ENCODE measurements at places on chromosomes 12 and 14.

GRCh38 chr12:104669851-104670337 is 213.1 kb downstream of the CHST11 start:
- DNase-seq, result no peak

- no peak for DNase-seq
Observed at GRCh38 chr12:5453466-5453865, 21.6 kb downstream of the NTF3 start.

- DNase-seq, result peak; percentile 37
Observed at GRCh38 chr14:105974902-105975301, 448.5 kb downstream of the TMEM121 start.

GRCh38 chr12:54641554-54641953 is 6.6 kb downstream of the DCD start:
- DNase-seq, result no peak

- no peak for DNase-seq
Observed at GRCh38 chr12:53169644-53170043, 10.9 kb upstream of the ZNF740 start.

DNA sequence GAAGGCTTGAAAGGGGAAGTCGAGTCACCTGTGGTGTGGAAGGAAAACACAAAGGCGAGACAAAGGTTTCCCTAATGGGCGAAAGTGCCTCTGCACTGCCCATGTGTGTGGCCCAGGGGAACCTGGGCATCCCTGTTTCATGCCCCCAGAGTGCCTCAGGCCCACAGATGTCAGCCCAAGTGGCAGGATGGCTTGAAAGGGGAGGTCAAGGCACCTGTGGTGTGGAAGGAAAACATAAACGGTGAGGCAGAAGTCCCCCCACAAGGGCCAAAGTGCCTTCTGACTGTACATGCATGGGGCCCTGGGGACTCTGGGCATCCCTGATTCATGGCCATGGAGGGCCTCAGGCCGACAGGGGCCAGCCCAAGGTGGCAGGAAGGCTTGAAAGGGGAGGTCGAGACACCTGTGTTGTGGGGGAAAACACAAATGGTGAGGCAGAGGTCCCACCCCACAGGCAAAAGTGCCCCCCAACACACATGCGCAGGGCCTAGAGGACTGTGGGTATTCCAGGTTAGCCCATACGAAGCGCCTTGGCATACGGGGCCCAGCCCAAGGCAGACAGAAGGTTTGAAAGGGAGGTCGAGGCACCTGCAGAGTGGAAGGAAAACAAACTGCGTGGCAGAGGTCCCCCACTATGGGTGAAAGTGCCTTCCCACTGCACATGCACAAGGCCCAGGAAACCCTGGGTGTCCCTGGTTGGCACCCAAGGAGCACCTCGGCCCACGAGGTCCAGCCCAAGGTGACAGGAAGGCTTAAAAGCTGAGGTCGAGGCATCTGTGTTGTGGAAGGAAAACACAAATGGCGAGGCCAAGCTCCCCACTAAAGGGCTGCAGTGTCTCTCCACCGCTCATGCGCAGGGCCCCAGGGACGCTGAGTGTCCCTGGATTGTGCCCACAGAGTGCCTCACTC is 382.3 kb downstream of the ALG10 start:
- DNase-seq, result no peak

GRCh38 chr12:56258820-56259183 is 618 bp upstream of the ANKRD52 start:
- no peak for DNase-seq

DNA sequence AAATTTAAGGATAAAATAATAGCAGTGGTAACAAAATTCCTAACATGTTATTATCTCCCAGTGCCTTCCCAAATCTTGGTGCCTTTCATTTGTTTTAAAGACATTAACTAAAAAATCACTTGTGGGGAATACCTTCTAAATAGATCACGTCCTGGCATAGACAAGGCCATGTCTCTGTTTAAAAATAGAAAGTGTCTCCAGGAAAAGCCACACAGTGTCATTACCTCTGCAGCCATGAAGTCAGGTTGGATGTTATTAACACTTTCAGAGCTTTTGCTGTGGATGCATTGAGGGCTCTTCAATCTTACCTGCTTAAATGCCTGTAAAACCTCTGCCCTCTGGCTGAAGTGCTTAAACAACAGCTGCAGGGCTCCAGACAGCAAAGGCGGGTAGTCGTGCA is 211.1 kb downstream of the ITPR2 start:
- no peak for DNase-seq

GRCh38 chr12:131699434-131699833 is 11.5 kb upstream of the SFSWAP start:
- no peak for DNase-seq

DNA sequence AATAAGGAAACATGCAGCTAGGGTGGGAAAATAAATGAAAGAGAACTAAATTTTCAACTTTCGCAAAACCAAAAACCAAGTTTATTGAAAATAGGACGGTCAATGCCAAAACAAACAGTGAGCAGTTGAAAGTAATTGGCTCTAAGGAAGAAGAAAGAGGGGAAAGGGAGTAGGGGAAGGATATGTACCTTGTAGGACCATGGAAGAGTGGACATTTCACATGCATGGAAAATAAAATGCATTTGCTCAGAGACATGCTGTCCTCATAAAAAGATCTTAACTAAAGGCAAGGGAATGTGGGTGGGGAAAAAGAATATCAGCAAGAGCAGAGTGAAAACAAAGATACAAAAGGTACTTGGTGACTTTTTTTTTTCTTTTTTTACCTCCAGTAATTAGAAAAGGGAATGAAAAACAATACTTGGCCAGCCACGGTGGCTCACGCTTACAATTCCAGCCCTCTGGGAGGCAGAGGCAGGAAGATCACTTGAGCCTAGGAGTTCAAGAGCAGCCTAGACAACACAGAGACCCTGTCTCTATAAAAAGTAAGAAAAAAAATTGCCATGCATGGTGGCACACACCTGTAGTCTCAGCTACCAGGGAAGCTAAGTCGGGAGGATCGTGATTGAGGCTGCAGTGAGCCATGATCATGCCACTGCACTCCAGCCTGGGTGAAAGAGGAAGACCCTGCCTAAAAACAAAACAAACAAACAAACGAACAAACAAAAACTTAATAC is 6.6 kb downstream of the TXNDC16 start:
- no peak for DNase-seq

GRCh38 chr12:81968421-81968820 is 209.3 kb upstream of the PPFIA2 start:
- DNase-seq, result no peak

DNA sequence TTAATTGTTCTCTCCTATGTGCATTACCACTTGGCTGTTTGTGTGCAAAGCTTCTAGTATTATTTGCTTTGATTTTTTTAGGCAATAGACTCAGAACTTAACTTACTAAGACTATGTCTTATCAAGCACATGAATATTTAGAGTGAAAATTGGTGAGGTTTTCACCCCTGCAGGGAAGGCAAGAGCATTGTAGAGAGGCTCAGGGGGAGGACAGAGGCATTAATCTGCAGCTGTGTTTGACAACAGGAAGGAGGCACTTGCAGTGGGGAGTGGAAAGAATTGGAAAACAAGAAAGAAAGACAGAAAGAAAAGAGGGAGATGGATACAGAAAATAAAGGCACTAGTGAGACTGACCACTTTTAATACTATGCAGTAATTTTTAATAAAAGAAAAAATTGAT is 431.6 kb downstream of the PDZRN4 start:
- DNase-seq, result no peak

DNA sequence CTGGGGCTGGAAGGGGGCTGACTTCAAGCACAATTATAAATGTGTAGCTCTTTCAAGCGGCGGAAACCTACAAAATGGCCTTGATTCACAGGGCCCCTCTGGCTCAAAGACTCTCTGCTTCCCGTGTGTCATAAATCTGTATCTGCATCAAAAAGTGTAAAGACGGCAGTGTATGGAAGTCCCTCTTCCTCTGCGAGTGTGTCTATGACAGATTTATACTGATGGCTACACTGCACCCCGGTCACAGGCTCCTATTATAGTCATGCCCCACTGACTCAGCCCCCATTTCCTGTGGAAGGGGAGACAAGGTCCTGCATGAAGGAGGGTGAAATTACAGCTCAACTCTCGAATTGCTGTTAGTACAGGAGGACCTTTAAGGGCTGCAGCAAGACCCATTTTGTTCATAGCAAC is 68.6 kb downstream of the HMGA2 start:
- DNase-seq, result no peak

DNA sequence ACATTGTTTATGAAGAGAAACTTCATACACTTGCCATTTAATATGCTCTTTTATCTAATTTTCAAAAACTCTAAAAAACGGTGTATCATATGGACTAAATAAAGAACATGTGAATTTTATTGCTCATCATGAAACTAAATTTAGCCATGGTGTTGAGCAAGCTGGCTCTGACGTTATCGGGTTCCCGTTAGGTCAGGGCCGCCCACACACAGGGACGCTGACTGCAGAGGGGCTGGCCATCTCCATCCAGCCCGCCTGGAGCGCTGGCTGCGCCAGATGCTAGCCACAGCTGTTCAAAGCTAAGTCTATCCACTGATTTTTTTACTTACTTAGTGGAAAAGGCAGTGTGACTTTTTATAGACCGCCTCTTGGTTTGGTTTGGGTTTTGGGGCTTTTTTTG is 36.5 kb upstream of the DYNC1H1 start:
- DNase-seq, result no peak

DNA sequence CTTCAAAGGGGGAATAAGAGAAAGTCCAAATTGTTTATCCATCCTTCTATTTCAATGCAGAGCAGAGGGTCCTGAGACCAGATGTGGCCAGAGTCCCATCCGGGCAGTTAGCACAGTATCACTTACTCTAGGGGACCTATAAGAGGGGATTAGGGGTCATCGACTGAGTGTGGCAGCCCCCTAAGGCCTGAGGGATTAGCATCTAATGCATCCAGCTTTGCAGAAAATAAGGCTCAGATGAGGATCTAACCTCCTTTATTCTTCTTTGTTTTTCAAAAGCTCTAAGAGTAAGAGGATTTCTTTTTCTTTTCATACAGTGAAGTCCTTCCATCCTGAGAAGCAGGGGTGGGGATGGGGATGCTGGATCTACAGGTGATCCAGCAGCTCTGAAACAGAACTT is 43.5 kb downstream of the NEUROD4 start:
- no peak for DNase-seq

DNA sequence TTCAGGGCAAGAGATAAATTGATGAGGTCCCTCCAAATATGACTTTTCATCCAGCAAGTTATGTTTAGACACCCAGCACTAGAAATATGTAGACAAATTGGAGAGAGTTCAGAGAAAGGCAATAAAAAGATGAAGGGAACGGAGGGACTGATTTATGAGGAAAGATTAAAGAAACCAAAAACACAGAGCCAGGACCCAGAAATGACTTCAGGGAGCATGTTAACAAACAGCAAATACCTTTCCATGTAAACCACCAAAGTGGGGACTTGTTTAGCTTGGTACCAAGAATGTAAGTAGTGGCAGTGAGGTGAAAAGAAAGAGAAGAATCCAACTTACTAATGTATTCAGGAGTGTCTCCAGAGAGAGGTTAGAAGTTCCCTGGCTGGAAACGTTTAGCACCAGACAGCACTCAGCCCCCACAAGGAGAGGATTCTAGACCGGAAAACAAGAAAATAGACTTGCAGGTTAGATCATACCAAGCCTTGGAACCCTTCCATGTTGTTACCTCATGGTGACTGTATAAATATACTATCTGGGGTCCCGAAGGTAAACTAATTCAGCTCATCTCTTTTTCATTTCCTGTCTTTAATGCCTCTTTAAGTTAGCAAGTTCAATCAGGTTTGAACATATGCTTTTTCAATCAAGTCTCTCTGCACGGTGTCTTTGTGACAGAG is 79.2 kb downstream of the TBC1D30 start:
- no peak for DNase-seq

- DNase-seq, result no peak
Observed at GRCh38 chr12:28777603-28778365, 371.3 kb upstream of the FAR2 start.

GRCh38 chr14:62943202-62943601 is 102.1 kb downstream of the KCNH5 start:
- DNase-seq, result no peak

DNA sequence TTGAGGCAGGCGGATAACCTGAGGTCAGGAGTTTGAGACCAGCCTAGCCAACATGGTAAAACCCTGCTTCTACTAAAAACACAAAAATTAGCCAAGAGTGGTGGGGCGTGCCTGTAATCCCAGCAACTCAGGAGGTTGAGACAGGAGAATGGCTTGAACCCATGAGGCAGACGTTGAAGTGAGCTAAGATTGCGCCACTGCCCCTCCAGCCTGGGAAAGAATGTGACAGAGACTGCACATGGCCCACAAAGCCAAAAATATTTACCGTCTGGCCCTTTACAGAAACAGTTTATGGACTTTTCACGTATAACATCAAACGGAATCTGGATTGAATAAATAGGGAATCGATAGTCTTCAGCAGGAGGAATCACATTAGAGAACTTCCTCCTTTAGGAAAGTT is 3.5 kb downstream of the RSRC2 start:
- no peak for DNase-seq

DNA sequence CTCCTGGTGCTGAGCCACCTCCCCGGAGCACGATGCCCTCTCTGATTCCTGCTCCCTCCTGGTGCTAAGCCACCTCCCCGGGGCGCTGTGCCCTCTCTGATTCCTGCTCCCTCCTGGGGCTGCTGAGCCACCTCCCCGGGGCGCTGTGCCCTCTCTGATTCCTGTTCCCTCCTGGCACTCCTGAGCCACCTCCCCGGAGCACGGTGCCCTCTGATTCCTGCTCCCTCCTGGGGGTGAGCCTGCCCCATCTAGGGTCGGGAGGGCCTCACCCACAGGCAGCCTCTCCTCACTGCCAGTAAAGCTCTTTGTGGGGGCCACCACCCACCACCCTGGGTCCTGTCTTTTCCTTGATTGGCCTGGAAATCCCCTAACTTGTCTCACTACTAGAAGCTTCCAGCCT is 327.6 kb upstream of the SFSWAP start:
- DNase-seq, result no peak

- DNase-seq, result no peak
Observed at GRCh38 chr12:1611803-1612572, 17.0 kb upstream of the WNT5B start.

DNA sequence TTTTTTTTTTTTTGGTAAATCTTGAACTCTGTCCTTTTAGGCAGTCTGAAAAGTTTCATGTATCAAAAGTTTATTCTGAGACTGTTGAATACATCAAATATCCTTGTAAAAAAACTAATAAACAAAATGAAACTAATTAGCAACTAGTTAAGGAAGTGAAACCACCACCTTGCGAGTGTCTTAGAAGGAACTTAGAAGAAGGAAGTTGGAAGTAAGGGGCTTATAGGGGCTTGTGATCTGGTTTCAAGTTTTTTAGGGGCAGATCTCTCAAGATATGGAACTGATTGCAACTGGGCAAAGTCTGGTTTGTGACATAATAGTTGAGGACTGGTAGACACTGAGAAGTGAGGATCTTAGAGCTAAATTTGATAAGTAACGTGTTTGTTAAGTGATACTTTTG is 748.8 kb downstream of the C12orf50 start:
- no peak for DNase-seq

DNA sequence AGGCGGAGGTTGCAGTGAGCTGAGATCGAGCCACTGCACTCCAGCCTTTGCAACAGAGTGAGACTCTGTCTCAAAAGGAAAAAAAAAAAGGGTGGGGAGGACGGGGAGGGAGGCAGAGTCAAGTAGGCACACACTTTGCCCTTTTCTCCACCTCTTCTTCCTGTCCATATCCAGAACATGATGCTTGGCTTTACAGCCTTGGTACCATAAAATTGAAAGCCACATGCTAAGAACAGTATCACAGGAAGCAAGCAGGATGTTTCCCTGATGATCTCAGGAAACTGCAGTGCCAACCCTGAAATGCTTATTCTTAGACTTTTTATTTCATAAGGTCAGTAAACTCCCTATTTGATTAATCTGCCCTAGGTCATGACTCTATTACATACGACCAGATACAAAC is 32.5 kb upstream of the YAF2 start:
- DNase-seq, result no peak

All from stimulated activated CD8-positive, alpha-beta memory T cell treated with anti-CD3 and anti-CD28 coated beads, Interleukin-15, amount 100 ng/mL, for 1 hour (primary cell).